Pancreas (tissue), 10 donors: ENCODE measurements at places on chromosomes 13 and 19. TPM values are rescaled to one million over a fixed set of nuclear protein-coding genes. Genes with fewer than 3 reads are reported as not detected.

The ZNF540 gene
- 5.5 TPM for polyA plus RNA-seq

- DNase-seq: no peak
These were observed 16.3 kb downstream of the PBX4 start for GRCh38 chr19:19602136-19602712.

The SIGLEC10 gene
- 0.52 TPM for polyA plus RNA-seq

- DNase-seq: peak; percentile 95
These were observed at the start of gene CKAP2 for GRCh38 chr13:52454820-52455676. CKAP2 (plus strand) TSS chr13:52455478; CDS start chr13:52455557, 79 bp downstream.
